ENCODE measurements at places on chromosomes 2 and 18.

GRCh38 chr18:30578707-30579106, 463.8 kb downstream of the DSC3 start:
- no peak for DNase-seq

GRCh38 chr2:53095664-53096063, 671.9 kb upstream of the CHAC2 start:
- DNase-seq, result no peak

- no peak for DNase-seq
These were observed 161.4 kb downstream of the PLCL1 start for GRCh38 chr2:197965756-197966155.

DNA sequence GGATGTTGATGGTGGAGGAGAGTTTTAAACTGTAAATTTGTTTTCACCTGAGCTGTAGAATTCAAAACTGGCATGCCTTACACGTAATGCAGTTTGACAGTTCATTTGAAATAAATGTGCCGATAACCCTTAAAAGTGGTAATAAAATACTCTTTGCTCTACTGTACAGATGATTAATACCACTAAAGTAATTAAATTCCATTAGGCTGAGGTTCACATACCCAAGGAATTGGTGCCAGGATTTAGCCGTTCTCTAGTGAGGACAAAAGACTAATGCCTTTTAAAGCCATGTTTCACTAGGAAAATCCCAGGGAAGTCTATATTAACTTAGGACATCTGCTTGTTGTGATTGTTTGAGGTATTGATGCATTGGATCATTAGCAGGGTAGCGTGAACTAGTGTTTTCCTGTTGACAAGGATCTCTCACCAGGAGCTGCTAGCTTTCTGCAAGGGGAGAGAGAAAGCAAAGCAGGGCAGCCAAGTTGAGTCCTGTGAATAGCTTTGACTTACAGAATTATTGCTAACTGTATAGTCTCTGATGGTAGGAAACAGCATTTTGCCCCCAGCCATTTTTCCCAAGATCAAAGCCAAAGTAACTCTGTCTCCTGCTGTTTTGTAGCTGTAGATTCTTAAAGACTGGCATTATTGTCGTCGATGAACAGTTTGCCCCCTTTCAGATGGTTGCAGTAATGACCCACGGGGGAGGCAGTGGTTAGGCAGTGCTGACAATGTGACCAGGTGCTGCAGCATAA, 280.9 kb upstream of the FANCL start:
- no peak for DNase-seq

DNA sequence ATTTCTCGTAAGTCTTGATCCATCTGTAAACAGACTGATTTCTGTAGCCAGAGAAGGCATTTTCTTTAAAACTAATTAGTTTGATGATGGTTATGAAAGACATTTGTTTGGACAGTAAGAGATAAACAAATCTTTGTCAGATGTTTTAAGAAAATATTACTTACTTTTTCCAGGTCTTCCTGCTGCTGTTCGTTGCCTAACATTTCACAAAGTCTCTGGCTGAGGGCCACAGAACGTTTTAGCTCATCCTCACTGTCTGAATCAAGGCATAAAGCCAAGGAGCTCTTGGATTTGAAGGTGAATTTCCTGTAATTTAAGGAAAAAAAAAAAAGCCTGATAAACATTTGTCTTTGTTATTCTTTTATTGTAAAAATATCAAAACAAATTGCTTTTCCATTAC, 57.8 kb downstream of the VIL1 start:
- no peak for DNase-seq

GRCh38 chr2:223008162-223008561, 43.8 kb upstream of the KCNE4 start:
- DNase-seq, result no peak

DNA sequence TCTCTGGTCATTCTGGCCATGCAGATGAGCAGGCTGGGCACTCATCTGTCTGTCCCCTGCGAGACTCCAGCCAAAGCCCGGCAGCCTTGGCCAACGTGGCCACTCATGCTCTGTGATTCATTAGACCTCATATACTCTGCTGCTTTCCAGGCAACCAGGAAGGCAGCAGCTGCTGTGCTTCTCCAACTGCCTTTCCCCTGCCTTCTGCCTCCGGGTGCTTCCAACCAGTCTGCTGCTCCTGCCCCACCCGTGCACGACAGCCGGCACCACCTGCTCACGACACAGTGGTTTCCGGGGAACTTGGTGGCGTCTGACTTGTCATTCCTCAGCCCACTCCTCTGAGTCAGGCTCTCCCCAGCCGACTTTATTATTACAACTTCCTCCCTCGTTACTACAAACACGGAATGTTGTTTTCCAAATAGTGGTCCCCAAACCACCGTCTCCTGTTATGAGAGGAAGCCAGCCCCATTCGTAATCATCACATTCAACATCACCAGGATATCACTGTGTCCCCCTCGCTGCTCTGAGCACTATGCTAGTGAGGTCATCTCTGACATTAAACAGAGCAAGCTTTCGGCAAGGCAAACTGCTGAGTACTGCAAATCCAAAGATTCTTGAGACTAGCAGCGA, 392.4 kb downstream of the ALK start:
- DNase-seq, result no peak
